AG04450 (cell line): ENCODE measurements at places on chromosomes 5 and 9.
A peak's percentile ranks its signal among the peaks of the same experiment; 100 is the strongest.

GRCh38 chr9:11318946-11319345 is 706.1 kb upstream of the PTPRD start:
- no peak for DNase-seq

GRCh38 chr5:1831257-1831656 is 30.1 kb downstream of the NDUFS6 start:
- no peak for DNase-seq

DNA sequence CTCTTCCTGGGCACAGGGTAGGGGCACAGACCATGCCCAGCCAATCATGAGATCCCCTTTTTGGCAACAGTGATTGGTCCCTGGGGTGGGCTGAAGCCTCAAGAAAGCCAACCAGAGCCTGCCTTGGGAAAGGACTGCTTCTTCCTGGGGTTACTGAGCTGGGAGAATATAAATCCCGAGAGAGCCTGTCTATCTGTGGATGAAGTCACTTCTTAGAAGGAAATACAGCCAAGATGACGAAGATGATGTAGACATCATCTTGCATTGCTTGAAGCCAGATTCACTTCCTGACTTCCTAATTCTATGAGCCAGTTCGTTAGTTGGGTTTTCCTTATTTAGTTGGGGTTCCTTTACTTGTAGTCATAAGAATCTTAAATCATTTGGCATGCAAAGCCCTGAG is 50.1 kb upstream of the PWWP2A start:
- peak; percentile 62 for DNase-seq

GRCh38 chr5:132767150-132767549 is 9.9 kb downstream of the SEPTIN8 start:
- DNase-seq, result no peak

DNA sequence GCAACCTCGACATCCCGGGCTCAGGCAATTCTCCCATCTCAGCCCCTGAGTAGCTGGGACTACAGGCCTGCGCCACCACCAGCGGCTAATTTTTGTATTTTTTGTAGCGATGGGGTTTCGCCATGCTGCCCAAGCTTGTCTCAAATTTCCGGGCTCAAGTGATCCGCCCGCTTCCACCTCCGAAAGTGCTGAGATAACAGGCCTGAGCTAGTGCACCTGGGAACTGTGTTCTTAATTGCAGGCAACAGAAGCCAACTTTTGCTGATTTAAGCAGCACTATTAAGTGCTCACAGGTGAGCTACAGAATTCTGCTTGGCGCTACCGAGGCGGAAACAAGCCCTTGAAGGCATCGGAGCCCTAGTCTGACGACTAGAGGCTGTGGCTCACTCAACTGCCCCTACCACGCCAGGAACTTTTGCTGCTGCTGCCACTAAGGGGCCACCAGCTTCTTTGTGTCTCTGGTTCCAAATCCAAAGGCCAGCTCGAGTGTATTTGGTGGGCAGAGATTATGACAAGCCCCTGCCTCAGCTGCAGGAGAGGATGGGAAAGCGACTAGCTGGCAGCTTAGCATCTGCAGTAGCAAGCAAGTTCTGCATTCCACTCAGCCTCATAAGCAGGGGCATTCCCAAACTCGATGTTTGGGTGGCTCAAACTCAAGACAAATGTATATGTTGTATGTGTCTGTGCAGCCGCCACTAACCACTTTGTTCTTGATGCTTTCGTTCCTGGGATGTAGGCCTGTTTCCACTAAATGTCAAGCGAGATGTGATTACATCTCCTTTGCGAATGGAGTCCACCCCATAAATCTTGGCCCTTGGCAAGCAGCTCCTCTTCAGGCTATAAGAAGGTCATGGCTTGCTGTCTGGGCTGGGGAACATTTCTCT is 10.6 kb upstream of the HMCN2 start:
- DNase-seq, result no peak

- DNase-seq, result no peak
Observed at GRCh38 chr9:133054194-133054890, 7.4 kb upstream of the CEL start.

DNA sequence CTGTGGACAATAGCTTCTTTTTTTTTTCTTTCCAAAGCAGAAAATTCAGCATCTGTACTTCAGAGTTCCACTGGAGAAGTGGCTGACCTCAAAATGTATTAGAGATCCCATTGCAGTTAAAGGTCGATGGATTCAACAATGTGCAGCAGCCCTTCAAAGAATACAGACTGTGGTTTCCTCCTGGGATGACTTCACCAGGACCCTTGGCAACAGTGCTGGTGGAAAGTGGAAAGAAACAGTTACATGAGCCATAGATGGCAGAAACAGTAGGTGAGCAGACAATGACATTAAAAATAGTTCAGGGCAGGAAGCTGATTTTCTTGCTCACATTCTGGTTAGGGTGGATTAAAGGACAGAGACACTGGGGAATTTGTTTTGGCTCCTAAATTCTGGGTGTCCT is 62.4 kb downstream of the SLC28A3 start:
- DNase-seq, result no peak

DNA sequence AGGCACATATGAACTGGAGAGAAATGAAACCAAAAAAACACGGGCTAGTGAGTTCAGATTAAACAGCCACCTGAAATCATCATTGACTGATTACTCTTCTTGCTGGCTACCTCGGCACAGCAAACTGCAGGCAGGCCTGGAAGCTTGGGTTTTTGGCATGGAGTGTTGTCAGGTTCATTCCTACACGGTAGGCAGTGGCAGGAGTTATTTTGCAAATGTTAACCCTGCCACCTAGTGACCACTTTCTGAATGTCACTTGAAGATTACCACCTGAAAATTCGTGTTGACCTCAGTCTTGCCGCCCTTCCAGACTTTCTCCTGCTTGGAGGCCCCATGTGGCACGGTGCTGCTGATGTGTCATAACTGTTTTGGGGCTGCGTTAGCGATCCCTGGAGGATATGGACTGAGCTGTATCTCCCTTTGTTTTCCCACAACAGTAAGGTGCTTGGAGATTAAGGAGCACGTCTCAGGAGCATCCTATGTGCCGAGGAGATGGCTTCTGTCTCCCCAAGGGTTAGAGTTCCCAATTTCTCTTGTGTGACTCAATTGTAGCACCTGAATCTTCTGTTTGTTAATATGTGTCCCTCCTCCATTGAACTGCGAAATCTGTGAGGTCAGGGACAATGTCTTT is 12.7 kb upstream of the CD180 start:
- DNase-seq, result peak; percentile 37

DNA sequence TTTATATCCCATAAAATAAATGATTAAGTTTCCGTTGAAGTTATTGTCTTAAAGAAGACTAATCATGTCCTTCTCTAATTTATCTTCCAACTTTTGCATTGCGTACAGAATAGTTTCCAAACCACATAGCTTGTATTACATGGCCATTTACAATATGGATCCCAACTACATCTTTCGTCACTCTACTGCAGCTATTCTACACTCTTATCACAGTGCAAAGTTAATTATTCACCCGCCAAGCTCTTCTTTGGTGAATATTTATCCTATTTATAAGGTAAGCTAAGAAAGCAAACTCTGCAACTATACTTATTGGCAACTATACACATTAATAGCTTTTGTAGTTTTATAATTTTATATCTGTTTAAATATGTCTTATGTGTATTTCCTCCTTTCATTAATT is 75.9 kb upstream of the ADAMTS19 start:
- no peak for DNase-seq

DNA sequence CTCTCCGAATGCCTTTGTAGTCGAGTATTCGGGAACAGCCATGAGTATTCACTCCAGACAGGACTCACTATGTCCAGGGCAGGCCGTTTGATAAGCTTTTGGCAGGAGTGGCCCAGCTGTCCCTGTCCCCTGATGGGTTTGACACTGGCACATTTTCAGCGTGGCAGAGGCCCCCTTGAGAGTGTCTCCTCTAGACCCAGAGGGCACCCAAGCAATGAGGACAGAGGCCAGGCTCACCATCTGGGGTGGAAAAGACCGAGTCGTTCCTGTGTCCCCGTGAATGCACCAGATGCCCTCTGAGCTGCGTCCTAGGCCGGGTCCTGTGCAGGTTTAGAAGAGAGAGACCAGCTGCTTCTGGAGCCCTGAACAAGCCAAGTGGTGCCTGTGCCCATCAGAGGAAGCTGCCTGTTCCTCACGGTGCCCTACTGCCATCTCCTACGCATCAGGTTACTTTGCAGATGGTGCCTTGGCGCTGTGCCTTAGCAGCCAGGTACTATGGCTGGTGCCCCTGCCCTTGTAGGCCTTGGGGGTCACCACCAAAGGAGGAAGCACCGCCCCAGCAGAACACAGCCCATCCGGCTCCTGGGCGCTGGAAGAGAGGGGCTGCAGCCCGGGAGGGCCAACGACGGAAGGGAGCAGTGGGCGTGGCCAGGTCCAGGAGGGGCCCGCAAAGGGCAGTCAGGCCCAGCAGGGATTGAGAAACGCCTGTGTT is 42.4 kb downstream of the LRSAM1 start:
- DNase-seq, result no peak

- DNase-seq, result peak; percentile 29
Observed at GRCh38 chr5:72067682-72068470, 39.4 kb upstream of the MAP1B start.

DNA sequence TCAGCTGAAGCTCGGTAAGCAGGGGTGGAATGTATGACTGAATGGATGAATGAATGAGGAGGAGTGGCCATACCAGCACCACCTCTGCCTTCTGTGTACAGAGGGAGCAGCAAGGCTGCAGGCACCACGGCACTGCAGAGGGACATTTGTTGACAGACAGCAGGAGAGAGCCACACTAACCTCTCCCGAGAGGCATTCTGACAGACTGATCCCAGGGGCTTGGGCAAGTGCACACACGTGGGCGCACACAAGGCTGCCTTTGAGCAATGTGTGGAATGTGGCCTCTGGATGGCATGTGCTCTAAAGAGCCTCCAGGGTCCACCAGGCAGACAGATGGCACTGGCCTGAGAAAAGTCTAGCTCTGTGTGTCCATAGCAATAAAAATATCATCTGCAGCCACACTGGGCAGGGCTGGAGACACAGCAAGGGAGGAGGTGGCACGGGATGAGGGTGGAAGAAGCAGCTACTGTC is 111.8 kb downstream of the ACTL7B start:
- no peak for DNase-seq

DNA sequence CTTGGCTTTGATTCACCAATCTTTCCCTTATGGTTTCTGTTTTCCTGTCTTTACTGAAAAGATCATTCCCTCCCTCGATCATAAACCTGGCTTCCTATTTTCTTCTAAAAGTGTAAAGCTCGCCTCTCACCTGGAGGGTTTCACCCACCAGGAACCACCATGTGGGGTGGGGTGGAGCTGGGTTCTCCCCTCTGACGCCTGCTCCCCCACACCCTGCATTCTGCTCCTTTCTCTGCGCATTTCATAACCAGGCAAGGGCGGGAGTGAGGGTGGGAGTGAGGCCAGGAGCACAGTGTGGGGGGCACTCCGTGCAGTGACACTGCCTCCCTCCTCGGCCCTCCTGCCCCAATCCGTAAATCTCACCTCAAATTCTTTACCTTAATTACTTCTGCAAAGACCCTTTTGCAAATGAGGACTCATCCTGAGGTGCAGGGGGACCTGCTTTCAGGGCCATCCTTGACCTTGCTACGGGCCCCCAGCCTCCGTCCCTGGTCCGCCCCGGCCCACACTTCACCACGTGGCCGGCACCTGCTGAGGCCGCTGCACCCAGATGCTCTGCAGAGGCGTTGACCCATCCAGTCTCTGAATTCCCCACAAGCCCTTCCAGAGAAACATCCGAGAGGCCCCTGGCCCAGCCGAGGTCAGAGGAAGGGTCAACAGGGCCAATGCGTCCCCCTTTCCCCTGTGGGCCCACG is 59.3 kb downstream of the KCNT1 start:
- DNase-seq, result no peak

- no peak for DNase-seq
Observed at GRCh38 chr5:132253008-132253441, 4.5 kb upstream of the PDLIM4 start.

DNA sequence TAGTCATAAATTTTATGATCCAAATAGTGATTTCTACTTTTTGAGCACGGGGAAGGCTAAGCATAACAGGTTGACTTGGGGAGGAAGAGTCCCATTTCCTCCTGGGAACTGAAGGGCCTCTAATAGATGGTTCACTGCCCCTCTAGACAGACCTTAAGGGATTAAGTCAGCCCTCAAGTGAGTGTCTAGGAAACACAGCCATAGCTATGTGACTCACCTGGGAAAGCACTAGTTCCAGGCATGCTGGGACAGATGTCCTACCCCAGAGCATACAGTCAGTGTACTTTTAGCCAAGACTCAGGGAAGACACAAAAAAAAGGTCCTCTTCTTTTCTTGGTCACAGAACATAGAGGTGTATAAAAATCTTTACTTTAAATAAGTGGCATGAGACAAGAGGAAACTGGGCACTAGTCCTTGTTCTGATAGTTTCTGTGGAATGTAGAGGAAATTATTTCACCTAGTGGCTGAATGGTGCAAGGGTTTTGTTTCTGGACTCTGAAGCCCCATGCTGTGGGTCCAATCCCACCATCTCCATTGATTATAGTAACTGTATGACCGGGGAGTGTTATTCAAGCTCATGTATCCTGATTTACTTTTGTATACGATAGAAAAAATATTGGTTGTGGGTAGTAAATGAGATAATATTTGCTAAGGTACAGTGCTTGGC is 86.0 kb downstream of the NREP start:
- no peak for DNase-seq

GRCh38 chr9:17135295-17136160 is 688 bp downstream of the CNTLN start:
- no peak for DNase-seq

- DNase-seq, result no peak
Observed at GRCh38 chr9:2722715-2723114, 5.4 kb downstream of the KCNV2 start.
